Cardiac septum (tissue), 1 donor: ENCODE measurements at places on chromosomes 2 and 18.

GRCh38 chr2:220847006-220847405, 725.1 kb downstream of the EPHA4 start:
- DNase-seq: no peak

- no peak for DNase-seq
Observed at GRCh38 chr2:241505781-241506201, 2.6 kb downstream of the STK25 start.

GRCh38 chr2:98037206-98037605, 41.5 kb upstream of the TMEM131 start:
- DNase-seq: no peak

DNA sequence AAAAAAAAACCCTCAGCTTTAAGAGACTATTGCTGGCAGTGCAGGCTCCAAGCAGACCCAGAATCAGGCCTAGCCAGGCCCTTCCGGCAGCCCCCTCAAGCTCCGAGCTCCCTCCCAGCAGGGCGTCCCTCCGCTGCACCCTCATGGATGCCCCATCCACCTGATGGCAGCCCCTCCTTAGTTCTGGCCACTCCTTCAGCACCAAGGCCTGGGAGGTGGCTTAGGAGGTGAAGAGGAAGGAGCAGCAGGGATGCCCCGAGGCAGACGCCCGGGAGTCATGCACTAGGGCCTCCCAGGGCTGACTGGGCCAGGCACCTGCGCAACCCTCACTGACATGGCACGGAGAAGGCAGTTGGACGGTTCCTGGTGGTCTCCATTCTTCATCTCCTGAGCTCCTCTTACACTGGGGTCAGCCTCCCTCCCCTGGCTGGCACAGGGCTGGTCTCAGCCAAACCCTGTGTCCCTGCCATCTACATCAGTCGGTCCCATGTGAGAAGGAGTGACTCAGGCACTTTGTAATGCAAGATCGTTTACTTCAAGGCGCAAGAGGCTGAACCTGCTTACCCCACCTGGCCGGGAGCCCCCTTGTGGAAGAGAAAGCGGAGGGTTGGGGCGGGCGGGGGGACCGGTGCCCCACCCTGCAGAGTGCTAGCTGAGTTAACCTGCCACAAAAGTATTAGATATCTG, 53.5 kb upstream of the ID2 start:
- DNase-seq: peak; percentile 49

GRCh38 chr2:190742431-190742830, 93.5 kb downstream of the NAB1 start:
- no peak for DNase-seq

DNA sequence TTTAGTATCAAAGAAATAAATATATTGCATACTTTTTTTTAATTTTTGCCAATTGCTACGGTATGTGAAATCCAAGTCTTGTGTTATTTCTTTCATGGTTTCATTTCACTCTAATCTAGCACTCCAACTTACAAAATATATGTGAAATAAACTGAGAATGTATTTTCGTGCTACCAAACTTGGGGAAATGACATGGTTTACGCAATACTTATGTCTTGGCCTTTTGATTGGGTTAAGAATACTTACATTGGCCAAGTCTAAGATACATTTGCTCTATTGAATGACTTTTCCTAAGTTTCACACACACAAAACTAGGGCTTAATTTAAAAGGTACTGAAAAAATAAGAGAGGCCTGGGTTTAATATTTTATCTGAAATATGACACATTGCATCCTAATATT, 80.5 kb downstream of the VRK2 start:
- no peak for DNase-seq

- no peak for DNase-seq
Observed at GRCh38 chr2:44005846-44006245, 10.1 kb upstream of the LRPPRC start.

GRCh38 chr2:174450021-174450816, 36.6 kb downstream of the GPR155 start:
- no peak for DNase-seq

GRCh38 chr2:219274361-219274921, 4.7 kb upstream of the DNAJB2 start:
- DNase-seq: no peak

- no peak for DNase-seq
Observed at GRCh38 chr18:37873416-37873815, 307.8 kb upstream of the CELF4 start.

- no peak for DNase-seq
Observed at GRCh38 chr2:19208479-19209199, 149.8 kb downstream of the OSR1 start.

DNA sequence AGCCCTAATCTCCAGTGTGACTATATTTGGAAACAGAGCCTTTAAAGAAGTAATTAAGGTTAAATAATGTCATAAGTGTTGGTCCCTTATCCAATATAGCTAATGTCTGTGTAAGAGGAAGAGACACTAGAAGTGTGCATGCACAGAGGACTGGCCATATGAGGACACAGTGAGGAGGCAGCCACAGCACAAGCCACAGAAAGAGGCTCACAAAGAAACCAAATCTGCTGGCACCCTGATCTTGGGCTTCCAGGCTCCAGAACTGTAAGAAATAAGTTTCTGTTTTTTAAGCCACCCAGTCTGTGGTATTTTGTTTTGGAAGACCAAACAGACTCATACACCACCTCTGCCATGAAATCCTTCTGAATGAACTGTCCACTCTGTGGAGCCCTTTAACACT, 186.4 kb upstream of the SLC39A10 start:
- no peak for DNase-seq

DNA sequence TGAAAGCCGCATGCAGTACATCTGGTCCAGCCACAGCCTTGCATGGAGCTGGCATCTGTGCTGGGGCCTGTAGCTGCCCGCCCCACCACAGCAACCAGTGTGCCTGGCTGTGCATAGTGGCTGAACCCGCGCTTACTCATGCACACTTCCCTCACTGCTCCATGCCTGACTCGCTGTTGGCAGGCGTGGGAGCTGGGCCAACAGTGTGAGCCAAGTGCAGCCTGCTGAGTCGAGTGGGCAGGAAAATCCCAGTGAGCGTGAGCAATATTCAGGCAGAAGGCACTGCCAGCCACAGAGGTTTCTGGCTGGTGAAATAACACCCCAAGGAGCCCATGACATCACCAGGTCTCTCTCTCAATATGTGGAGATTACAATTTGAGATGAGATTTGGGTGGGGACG, 1674.1 kb upstream of the TMEFF2 start:
- DNase-seq: no peak

DNA sequence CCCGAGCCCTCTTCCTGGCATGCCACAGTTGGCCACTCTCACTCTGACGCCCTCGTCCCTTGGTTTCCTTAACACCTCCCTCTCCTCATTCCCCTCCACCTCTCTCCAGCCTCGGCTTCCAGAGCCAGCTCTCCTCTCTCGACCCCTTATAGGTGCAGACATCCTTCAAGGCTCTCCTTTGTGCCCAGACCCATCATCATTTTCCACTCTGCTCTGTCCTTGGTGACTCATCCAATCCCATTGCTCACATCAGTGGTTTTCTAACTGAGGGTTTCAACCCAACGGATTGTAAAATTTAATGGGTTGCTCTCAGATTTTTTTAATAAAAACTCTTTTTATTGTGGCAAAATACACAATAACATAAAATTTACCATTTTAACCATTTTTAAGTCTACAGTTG, 6.2 kb downstream of the ST8SIA5 start:
- no peak for DNase-seq

GRCh38 chr2:19577723-19578122, 219.3 kb upstream of the OSR1 start:
- no peak for DNase-seq

DNA sequence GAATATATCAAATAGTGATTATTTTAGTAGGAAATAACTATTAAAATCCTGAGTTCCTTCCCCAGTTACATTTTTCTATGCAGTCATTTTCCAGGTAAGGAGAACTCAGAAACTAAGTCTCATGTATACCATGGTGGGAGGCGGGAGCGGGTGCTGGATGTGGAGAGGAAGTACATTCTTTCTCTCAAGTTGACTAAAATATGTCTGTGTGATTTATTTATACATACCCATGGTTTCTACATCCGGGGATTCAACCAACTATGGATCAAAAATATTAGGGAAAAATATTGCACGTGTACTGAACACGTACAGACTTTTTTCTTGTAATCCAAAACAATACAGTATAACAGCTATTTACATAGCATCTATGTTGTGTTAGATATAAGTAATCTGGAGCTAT, 6.8 kb downstream of the ZCCHC2 start:
- DNase-seq: no peak

GRCh38 chr2:15242936-15243461, 318.1 kb downstream of the NBAS start:
- no peak for DNase-seq

GRCh38 chr2:16429002-16429401, 236.6 kb downstream of the CYRIA start:
- no peak for DNase-seq

GRCh38 chr2:71102981-71103681, 26.9 kb downstream of the MCEE start:
- DNase-seq: no peak

DNA sequence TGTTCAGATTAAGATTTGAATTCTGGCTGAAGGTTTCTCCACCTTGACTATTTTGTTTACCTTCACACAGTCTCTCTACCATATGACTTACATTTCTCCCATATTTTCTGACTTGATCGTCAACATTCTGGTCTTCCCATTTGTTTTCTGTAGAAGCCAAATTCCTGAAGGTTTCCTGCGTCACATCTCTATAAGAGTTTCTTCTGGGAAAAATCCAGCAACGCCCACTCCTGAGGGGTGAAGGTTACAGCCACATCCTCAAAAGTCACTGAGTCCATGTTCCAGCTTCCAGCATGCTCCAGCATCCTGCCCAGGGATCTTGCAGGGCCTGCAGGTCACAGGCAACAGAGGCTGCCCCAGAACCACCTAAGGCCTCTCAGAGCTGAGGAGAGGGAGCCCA, 47.5 kb downstream of the NBEAL1 start:
- DNase-seq: no peak

- no peak for DNase-seq
Observed at GRCh38 chr2:224086226-224086914, 47.3 kb upstream of the SERPINE2 start.

DNA sequence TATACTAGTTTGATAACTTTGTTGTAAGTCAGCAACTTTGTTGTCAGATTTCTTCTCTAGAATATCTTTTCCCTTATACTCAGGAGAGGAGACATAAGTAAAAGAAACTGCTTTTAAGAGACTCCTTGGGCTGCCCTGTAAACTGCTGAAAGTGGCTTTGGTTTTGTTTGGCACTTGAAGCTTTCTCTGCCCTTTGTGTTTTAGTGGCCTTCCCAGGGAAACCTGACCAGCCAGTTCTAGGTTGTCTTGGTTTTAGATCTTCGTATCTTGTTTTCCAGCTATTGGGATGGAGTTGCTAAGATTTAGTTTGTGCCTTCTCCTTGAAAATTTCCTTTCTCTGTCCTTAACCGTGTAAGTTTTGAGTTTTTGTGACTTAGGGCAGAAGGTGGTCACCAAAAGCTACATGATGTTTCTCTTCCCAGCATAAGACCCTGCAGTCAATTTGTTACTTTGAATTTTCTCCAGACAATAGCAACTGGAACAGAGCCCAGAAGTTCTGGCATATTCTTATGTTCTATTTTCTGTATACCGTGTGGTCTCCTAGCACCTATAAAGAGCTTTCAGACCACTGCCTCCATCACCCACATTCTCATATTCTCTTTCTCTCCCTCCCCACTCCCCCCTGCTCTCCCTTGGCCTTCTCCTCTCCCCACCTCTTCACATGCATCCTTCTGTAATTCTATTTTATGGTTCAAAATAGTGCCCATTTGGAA, 81.1 kb downstream of the BOLA3 start:
- no peak for DNase-seq

- DNase-seq: no peak
Observed at GRCh38 chr2:55961318-55961911, 37.8 kb upstream of the EFEMP1 start.

GRCh38 chr2:45836740-45837139, 185.3 kb downstream of the PRKCE start:
- no peak for DNase-seq
